HFFc6 (cell line): ENCODE measurements at places on chromosomes 5 and 9.

- DNase-seq = no peak
These were observed 158.1 kb downstream of the FGF1 start for GRCh38 chr5:142527664-142528295.

DNA sequence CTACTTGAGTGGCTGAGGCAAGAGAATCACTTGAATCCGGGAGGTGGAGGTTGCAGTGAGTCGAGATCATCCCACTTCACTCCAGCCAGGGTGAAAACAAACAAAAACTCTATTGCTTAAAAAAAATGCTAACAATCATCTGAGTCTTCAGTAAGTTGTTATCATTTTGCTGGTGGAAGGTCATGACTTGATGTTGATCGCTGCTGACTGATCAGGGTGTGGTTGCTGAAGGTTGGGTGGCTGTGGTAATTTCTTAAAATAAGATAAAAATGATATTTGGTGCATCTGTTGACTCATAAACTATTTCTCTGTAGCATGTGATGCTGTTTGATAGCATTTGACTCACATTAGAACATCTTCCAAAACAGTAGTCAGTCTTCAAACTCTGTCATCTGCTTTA lies 349.4 kb upstream of the PAPPA start:
- no peak for DNase-seq

GRCh38 chr9:123228967-123229366 lies 39.4 kb downstream of the STRBP start:
- DNase-seq = no peak

GRCh38 chr9:128325629-128326028 lies 3.0 kb downstream of the COQ4 start:
- no peak for DNase-seq

- no peak for DNase-seq
These were observed 53.7 kb upstream of the RPL26L1 start for GRCh38 chr5:172905346-172906140.
